ENCODE measurements at places on chromosomes 1 and 21.

GRCh38 chr1:234665975-234666605, 56.1 kb upstream of the IRF2BP2 start:
- no peak for DNase-seq

- DNase-seq: no peak
These were observed 27.0 kb downstream of the PDXK start for GRCh38 chr21:43745772-43746517.

GRCh38 chr1:152458384-152459185, 44.5 kb upstream of the CRNN start:
- DNase-seq: peak; percentile 73

DNA sequence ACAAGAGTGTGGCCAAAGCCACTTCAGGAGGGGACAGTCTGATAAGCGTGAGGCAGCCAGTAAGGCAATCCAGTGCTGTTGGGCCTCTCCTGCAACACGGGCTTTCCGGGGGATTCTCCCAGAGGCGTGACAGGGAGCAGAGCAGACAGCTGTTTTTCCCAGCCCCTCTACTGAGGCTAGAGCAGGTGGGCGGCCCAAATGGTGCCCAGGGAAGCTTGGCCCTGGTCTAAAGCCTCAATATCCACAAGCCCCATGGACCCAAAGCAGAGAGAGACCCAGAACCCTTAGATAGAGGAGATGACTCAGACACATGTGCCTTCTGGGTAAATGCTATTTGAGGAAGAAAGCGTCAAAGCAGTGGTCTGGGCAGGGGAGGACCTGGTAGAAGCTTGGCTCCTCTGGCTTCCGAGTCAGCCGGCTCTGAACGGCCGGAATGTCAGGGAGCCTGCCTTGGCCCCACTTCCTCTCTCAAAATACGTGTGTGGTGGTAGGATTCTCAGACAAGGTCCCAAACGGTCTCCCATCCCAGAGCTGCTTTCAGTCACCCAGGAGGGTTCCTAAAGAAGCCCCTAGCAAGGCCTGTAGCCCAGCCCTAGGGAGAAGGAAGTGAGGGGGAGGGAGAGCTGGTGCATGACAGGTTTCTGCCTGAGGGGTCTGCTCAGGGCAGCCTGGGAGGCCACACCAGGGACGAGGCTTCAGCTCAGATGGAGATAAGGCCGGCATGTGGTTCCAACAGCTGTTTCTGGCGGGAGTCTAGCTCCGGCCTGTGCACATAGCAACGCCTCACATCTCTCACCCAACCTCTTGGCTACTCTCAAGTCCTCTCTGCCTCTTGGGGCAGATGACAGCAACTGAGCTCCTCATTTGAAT, 28.8 kb downstream of the PIK3C2B start:
- no peak for DNase-seq

GRCh38 chr1:204495078-204495753, 611 bp upstream of the PIK3C2B start:
- DNase-seq: no peak

DNA sequence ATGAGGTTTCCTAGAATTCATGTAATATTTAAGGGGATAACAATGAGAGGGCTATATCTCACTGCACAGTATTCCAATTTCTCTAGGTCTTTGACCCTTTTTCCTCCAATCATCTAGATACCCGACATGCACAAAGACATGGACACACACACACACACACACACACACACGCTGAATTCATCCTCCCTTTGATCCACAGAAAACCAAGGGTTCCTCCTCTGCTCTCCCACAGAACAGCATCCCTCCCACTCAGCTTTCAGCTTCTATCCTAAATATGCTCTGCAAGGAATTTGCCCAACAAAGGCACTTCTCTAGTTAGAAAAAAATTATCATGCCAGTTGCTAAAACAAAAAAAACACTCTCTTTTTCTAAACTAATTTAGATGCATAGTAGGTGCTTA, 231.7 kb downstream of the RGS7 start:
- no peak for DNase-seq

GRCh38 chr21:46674430-46675007, 39.0 kb downstream of the PRMT2 start:
- DNase-seq: no peak

- no peak for DNase-seq
These were observed 87.2 kb upstream of the ETS2 start for GRCh38 chr21:38718481-38718880.

GRCh38 chr1:8274352-8274751, 43.6 kb upstream of the SLC45A1 start:
- DNase-seq: no peak

DNA sequence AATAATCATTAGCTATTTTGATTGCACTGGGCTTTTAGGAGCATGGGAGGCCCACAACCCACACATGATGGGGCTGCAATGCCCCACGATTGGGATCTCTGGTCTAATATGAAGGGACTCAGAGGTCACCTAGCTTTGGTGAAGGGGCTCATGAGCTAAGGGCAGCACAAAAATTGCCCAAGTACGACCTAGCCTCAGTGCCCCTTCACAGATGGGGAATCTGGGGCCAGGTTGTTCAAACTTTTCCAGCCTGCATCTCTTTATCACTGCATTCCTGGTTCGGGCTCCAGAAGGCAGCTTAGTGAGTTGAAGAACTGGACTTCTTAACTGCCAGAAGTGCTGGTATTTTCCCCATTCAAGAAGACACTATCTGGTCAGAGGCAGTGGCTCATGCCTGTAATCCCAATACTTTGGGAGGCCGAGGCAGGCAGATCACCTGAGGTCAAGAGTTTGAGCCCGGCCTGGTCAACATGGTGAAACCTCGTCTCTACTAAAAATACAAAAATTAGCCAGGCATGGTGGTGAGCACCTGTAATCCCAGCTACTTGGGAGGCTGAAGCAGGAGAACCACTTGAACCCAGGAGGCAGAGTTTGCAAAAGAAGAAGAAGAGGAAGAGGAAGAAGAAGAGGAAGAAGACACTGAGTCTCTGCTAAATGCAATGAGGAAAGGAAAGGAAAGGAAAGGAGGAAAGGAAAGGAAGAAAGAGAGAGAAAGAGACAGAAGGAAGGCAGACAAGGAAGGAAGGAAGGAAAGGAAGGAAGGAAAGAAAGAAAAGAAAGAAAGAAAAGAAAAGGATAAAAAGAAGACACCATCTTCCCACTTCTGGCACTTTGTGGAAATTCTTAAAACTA, 258.5 kb upstream of the IRF2BP2 start:
- DNase-seq: no peak

DNA sequence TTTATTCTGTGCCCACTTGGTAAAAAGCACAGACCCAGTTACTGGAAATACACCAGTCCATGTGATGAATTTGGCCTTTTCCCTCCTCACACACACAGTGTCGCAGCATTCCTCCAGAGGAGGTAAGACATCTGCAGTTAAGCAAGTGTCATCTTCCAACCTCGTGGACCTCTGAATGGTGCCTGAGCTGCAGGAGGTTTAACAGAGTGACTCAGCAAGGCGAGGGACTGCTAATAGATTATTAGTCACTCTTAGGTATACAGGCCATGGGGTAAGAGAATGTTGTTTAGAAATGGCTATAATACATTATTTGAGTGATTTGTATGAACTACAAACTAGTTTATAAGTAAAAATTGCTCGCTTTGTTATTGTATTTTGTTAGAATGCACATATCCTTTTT, 8.6 kb upstream of the LRRC8B start:
- DNase-seq: no peak

DNA sequence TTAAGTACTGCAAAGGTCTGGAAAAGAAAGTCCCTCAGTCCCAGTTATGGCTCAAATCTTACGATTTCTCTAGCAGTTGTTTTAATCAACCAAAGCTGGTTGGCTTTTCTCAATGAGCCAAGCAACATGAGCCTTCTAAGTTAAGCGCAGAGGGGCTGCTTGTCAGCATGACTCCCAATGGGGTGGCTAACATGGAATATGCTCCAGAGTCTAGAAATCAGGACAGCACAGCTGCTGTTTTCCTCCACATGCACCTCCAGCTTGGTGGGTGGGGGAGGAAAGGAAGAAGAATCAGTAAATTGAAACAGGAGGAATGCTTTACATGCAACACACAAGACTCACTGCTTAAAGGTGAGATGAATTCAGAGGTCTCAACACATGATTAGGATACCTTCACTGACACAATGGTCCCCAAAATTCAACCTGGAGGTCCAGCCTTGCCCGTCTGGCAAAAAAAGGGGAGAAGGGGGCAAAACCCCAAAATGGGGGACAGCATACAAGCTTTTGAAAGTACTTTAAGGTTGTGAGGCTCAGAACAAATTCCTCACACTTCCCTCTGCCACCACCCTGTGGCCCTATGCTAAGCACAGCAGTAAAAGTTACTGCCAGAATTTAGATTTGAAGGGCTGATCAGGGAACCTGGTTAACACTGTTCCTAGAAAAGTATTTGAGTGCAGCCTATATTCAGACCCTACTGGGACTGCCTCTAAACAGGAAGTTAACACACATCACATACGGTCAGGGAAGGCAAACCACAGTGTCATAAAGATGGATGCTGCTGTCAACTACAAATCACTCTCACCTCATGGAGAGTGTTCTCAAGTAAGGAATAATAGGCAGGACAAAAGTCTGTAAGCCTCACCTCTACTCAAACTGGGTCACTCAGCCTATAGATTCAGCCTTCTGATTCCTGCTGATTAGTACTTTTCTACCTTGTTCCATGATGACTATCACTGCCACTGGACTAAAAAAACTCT, 2.6 kb downstream of the GATAD2B start:
- DNase-seq: no peak
